NCI-H1417 treated with DMSO at 0.1 percent for 48 hours (cell line): ENCODE measurements at places on chromosomes 6 and 20.

DNA sequence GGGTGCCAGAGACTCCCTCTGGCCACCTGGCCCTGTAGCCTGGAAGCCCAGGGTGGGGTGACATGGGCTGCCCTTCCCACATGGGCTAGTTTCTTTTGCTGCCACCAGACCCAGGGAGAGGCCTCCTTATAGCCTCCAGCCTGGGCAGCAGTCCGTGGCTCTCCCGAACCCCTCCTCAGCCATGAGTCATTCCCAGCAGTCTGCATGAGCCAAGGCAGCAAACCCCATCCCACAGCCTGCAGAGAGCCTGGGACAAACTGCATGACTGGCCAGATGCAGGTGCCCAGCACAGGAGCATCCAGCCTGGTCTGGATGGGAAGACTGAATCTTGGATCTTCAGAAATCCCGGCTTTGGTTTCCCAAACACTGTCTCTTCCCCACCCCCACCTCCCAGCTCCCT is 75.7 kb downstream of the MRPL14 start:
- DNase-seq, result no peak

DNA sequence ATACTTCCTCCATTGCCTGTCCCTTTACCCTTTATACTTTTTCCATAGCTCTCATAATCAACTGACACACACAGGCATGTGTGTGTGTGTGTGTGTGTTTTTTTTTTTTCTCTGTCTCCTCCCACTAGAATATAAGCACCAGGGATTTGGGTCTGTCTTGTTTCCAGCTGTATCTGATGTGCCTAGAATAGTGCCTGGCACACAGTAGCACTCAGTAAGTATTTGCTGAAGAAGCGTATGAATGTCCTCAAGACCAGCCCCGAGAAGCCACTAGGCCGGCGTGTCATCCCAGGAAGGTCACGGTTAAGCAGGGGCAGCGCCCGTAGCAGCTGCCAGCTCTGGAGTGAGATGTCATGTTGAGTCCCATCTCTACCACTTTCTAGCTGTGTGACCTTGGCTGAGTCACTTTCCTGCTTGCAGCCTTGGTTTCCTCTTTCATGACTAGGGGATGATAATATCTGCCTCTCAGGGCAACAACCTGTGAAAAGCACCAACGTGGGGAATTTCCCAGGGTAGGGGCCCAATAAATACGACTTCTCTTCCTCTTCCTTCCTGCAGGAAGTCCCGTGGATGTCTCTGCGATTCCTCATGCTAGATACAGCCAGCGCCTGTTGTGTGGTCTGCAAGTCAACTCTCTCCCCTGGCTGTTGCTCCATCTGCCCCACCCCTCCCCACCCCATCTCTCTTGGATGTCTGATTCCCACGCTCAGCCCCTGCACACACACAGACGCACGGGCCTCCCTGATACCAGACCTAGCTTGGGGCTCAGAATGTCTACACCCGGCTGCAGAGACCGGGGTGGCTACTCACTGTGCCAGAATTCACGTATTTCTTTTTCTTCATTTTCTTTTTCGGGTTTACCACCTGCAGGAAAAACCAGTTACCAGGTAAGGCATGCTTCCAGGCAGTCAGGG is 58.1 kb downstream of the RAB44 start:
- DNase-seq, result no peak

GRCh38 chr6:54135665-54136369 is 24.6 kb downstream of the MLIP start:
- no peak for DNase-seq

DNA sequence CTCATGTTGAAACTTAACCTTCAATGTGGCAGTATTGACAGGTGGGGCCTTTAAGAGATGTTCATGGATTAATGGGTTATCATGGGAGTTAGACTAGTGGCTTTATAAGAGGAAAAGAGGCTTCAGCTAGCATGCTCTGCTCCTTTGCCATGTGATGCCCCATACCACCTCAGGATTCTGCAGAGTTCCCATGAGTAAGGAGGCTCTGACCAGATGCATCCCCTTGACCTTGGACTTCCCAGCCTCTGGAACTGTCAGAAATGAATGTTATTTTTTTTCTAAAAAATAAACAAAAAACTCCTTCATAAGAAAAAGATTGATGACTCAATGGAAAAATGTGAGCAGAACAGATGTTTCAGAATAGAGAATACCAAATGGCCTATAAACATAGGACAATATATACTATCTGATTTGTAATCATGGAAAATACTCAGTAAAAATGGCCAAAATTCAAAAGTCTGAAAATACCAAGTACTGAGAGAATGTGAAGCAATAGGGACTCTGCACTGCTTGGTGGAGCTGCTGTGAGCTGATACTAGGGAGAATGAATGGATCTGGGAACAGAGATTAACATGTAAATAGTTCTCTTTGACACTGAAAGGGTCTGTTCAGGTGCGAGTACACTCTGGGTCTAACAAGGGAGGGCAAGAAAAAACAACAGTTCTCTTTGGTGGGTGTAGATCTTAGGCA is 7.4 kb upstream of the TRIM39 start:
- DNase-seq, result no peak

DNA sequence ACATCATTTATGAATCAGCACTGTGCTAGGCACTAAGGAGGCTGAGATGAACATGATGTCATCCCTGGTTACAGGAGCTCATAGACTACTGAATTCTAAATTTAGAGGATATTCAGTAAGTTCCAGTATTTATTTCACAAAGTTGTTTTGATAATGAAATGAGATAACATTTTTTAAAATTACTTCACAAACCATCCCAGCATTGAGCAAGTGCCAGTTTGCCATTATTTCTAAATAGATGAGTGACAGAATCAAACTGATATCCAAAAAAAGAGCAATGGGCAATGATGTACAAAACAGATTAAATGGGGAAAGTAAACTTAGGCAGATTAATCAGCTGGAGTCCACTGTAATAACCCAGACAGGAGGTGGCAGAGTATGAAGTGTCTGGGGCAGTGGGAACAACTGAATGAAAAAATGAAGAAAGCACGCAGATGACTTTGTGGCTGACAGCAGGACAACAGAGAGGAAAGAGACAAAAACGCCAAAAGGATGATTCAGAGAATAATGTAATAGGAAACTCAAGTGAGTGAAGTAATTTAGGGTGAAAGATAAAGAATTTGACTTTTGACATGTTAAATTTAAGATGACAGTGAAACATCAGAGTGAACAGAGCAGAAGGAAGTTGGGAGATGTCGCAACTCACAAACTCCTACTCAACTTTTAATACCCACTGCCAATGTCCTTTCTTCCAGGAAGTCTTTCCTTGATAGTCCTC is 70.2 kb downstream of the RCAN2 start:
- DNase-seq, result no peak
